Activated naive CD4-positive, alpha-beta T cell treated with anti-CD3 and anti-CD28 coated beads, Interleukin-2, amount 10 ng/mL, durations not matched to agents 7 days and 5 days (primary cell): ENCODE measurements at places on chromosomes 12 and 14.

DNA sequence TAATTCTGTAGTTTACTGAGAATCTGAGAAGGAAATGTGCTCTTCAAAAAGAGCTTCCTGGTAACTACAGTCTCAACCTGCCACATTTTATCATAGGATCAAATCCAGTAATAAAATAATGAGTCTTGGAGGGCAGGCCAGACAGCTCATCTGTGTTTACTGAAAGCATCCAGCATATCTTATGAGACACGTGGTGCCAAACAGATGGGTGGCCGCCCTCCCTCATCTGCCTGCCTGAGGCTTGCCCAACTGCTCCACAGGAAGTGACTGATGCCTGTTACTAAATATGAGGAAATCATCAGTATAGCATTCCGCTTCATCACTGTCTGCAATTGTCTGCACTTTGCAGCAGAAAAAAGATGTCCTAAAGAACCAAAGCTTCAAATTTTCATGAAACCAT, 13.5 kb downstream of the DHRS7 start:
- DNase-seq: peak; percentile 72

GRCh38 chr12:3622822-3623690, 129.9 kb downstream of the CRACR2A start:
- no peak for DNase-seq

DNA sequence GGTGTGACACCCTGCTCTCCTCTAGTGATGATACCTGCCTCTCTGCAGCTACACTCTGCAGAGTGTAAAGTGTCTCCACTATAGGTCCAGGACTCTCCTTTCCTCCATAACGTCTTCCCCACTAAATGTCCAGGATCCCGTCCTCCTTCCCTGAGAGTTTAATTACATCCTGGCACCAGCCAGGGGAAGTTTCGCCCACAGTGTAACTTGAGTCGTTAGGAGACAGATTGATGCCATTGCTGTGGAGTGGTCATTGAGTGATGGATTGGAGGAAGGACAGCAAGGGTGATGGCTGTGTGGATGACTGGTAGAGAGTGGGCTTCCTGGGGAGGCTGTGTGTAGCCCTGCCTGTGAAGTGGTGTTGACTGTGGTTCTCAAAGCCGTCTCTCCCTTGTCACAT, 84.0 kb upstream of the TMEM132D start:
- DNase-seq: no peak

- DNase-seq: no peak
Observed at GRCh38 chr14:70014406-70015095, 135.3 kb downstream of the SMOC1 start.

- DNase-seq: no peak
Observed at GRCh38 chr12:90653040-90653439, 301.9 kb downstream of the CCER1 start.

DNA sequence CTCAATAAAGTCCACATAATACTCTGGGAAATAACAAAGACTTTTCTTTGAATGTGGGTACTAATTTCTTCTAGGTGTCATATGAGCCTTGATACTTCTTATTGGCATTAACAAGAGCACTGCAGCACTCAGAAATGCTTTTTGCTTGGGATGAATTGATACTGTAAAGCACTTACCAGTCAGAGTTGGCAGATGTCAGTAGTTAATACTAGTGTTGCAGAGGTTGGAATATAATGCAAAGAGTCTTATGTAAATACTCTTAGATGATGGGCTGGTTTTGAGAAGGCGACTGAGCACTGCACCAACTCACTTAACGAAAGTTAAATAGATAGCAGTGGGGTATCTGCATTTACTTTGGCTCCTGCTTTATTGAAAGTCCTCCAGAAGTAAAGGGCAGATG, 25.6 kb upstream of the MBIP start:
- DNase-seq: no peak

DNA sequence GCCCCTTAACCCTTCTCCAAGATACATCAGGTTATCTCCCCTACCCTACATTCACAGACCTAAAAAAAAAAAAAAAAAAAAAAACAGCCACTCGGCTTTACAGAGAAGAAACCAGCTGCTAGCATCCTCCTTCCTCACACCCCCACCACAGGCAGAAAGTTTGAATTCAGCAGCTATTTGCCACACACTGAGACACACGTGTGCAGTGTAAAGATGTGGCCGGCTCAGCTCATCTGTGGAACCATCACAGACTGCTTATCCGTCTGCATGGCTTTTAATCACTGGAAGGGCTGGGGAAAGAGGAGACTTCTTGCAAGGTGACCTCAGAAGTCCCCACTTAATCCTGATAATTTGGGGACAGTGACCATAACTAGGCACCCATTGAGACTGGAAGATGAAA, 50.0 kb downstream of the VWF start:
- peak; percentile 58 for DNase-seq

DNA sequence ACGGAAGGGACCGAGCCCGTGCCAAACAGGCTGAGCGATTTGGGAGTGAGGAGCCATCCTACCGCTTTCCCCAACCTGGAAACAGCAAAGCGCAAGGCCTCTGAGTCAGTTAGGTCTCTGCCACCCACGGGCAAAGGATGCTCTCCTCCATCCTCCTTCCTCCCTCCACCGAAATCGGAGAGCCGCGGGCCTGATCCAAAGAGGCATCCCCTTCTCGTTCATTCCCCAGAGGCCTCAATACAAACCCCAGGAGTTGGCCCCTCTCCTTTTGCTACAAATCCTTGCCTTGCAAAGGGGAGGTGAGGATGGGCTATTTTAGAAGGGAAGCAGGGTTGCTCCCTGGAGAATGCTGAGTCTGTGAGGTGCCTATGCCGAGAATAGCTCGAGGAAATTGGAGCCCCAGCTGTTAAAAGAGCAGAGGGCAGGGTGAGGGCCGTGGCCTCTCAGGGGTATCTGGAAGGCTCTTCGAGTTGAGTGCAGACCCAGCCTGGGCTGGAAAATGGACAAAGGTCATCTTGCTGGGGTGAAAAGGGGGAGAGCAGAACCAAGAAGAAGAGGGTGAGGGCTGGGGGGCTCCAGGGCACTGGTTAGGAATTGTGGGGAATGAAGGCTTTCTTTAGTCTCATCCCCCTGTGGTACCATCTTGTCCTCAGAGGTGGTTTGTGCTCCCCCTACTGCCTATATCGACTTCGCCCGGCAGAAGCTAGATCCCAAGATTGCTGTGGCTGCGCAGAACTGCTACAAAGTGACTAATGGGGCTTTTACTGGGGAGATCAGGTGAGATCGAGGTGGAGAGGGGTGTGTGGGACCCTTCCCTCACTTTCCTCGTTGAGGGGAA, 1.1 kb downstream of the TPI1 start:
- no peak for DNase-seq

GRCh38 chr14:99564256-99564925, 39.6 kb downstream of the CCDC85C start:
- DNase-seq: no peak

DNA sequence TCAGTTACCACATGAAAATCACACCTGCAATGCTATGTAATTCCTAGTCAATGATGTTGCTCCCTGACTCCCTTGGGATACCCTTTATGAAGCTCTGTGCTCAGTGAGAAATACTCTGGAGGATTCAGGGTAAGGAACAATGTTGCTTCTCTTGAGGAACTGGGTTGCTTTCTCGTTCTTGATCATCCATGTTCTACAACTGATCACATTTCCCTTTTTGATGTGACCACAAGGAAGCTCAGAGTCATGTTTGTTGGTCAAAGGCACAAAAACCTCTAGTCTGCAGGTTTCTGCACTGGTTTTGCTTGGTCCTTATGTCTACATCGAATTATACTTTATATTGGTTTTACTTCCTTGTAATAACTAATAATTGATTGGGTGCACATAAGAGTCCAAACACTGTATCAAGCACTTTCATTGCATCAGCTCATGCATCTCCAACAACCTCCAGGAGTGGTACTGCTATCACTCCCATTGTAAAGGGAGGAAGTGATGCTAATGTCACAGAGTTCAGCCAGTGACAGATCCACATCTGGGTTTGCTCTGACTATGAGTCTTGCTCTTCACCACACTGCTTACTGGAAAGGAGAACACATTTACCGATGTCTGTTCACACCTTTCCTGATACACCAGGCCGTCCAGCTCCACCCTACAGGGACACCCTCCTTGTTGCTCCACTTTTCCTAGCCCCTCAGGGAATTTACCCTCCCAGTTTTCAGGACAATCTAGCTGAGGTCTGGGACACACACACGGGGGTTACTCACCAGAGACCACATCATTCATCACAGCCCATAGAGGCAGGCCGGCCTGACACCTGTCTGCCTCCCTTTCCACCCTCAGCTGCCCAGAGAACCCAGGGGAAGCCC, 41.0 kb downstream of the CMKLR1 start:
- no peak for DNase-seq

GRCh38 chr12:111182382-111182781, 186.5 kb downstream of the PHETA1 start:
- DNase-seq: no peak

DNA sequence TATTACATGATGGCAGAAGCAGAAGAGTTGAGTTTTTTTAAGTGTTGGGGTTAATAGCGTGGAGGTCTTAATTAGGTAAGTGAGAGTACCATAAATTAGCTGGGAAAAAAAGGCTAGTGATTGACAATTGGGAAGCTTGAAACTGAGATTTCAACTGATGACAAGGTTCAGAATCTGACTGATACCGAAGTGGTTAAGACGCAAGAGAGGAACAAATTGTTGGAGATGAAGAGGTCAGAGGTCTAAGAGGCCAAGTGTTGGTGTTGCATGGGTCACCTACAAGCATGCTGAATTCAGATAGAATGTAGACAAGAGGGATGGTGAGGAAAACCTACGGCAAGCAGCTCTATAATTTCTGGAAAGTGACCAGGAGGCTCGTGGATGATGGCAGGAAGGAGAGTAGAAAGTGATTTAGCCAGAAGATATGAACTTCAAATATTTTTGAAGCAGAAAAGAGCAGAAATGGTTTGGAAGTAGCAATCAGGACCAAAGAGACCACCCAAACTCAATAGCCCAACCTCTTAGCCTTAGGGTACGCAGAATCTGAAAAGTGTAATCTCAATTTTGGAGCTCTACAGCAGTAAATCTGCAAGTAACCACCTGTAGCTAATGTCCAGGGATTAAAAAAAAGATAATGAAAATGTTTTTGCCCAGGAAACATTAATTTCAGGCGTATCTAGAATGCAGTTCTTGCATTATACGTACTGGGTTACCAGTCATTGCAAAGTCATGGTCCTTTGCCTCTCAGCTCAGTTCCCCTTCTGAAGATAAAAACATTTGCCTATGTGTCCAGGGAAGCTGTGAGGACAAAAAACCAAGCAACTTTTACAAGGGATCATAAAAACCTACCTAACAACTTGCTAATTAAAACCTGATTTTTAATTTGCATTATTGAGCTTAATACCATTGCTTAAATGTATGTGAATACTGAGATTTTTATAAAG, 1.7 kb upstream of the TMPO start:
- DNase-seq: no peak

GRCh38 chr14:83425138-83425537, 1891.5 kb upstream of the SEL1L start:
- DNase-seq: no peak

DNA sequence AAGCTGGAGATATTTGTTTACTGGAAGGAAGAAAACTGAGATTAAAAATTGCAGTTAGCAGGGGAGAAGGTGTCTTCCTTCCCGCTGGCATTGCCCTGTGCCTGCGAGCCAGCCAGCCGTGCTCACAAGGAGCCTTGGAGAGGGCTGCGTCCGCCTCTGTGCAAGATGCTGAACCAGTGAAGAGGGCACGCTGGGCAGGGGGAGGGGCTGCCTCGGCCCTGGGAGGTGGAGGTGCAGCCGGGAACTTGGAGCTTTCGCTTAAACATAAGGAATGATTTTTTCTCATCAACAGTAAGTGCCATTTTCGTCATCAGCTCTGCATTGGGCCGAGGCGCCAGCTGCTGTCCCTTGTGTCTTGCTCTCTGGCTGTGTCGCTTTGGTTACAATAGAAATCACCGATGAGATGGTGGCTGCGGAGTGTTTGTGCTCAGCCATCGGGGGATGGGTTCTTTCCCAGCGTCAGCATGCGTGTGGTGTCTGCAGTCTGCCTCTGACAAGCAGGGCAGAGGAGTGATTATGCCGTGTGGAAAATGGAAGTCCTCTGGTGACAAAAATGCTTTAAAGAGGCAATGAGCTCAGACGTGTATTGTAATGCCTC, 97.3 kb downstream of the ESR2 start:
- DNase-seq: no peak

DNA sequence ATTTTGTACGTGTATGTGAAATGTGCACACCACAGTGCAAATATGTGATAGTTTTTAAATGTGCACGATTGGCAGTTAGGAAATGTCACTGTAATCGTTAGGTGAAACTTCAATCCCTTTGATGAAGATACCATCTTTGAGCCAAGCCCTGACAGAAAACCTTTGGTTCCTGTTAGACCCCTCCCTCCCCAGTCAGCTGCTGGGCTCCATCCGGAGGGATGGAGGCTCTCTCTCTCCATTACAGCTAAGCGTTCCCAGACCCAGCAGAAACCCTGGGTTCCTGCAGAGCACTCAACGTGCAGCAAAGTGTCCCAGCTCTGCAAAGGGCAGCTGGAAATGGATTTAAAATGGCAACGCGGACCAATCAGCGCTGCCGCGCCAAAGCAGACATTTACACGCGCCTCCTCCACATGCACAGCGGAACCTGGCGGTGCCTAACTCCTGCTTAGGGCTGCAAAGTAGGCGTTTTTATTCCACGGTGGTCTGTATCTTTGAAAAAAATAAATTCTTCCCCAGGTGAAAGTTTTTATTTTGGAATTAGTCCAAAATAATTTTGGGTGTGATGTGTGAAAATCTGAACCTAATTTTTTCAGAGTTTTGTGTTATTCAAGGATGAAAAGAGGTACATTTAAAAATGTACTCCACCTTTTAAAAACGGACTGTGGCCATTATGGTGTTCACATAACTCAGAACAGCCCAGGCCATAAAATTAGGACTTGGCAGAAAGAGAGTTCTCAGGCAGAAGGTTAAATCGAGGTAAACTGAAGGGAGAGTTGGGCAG, 1.4 kb upstream of the HMGA2 start:
- peak; percentile 22 for DNase-seq

- no peak for DNase-seq
Observed at GRCh38 chr12:126369487-126370463, 1304.5 kb downstream of the AACS start.
